ENCODE measurements at places on chromosomes 12 and 14. TPM values are rescaled to one million over a fixed set of nuclear protein-coding genes. Genes with fewer than 3 reads are reported as not detected.

Gene EXOC3L4
- 33.7 TPM for polyA plus RNA-seq

Gene DTX1
- 9.1 TPM for polyA plus RNA-seq

Gene EGLN3
- 51.9 TPM for polyA plus RNA-seq

Gene ABHD12B
- 0.52 TPM for polyA plus RNA-seq

Gene CLEC9A
- polyA plus RNA-seq: 2.5 TPM

Gene OTX2
- not detected for polyA plus RNA-seq

Gene LRRIQ1
- 0.49 TPM for polyA plus RNA-seq

Gene GLIPR1L1
- 0.27 TPM for polyA plus RNA-seq

Gene HHIPL1
- polyA plus RNA-seq: 0.94 TPM

Gene KCNA1
- polyA plus RNA-seq: 1.3 TPM

Gene FAM90A1
- polyA plus RNA-seq: 0.91 TPM

DNA sequence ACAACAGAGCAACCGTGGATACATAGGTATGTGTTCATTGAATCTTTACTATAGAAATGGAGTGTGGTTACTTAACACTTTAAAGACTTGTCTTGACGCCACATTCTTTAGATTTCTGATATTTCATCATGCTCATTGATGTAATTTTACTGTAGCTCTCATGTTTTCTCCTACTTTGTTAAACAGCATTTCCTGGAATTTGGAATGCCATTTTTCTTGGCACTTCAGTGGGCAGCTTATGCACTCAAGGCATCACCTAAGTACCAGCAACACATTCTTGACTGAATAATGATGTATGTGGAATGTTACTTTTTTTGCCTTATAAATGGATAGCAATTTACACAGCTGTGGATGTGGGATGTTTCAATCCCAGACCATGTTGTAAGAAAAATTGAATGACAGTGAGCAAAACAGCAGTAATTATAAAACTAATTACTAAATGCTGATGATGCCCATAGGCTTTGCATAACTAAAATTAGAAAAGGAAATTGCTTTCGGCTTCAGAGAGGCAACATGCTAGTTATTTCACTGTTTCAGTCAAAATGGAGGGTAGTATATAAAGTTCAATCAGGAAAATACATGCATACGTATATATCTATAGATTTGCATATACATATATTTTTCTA is 298.5 kb downstream of the NPAS3 start:
- no peak for DNase-seq

- no peak for DNase-seq
Measured at GRCh38 chr14:80323038-80323665, 111.8 kb upstream of the DIO2 start.

DNA sequence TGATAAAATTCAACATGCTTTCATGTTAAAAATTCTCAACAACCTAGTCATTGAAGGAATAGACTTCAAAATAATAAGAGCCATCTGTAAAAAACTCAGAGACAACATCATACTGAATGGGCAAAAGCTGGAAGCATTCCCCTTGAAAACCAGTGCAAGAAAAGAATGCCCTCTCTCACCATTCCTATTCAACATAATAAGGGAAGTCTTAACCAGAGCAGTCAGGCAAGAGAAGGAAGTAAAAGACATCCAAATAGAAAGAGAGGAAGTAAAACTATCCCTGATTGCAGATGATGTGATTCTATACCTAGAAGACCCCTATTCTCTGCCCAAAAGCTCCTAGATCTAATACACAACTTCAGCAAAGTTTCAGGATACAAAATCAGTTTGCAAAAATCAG is 52.9 kb downstream of the APOBEC1 start:
- DNase-seq: no peak

GRCh38 chr14:92531106-92531873 is 17.7 kb downstream of the RIN3 start:
- no peak for DNase-seq

- peak; percentile 72 for DNase-seq
Measured at GRCh38 chr12:94636462-94637085, 13.8 kb downstream of the TMCC3 start.

GRCh38 chr12:94429633-94430032 is 30.0 kb downstream of the CEP83 start:
- DNase-seq: no peak

- DNase-seq: no peak
Measured at GRCh38 chr12:64171715-64172114, 50.4 kb downstream of the KICS2 start.

GRCh38 chr14:34340025-34340625 is 121.9 kb downstream of the SPTSSA start:
- no peak for DNase-seq

GRCh38 chr12:30794591-30795409 is 40.0 kb upstream of the CAPRIN2 start:
- no peak for DNase-seq

- DNase-seq: no peak
Measured at GRCh38 chr12:118835926-118836325, 145.4 kb upstream of the SRRM4 start.

- no peak for DNase-seq
Measured at GRCh38 chr14:45364565-45365156, 111.7 kb upstream of the MIS18BP1 start.

GRCh38 chr12:131211340-131211938 is 257.7 kb downstream of the ADGRD1 start:
- no peak for DNase-seq

DNA sequence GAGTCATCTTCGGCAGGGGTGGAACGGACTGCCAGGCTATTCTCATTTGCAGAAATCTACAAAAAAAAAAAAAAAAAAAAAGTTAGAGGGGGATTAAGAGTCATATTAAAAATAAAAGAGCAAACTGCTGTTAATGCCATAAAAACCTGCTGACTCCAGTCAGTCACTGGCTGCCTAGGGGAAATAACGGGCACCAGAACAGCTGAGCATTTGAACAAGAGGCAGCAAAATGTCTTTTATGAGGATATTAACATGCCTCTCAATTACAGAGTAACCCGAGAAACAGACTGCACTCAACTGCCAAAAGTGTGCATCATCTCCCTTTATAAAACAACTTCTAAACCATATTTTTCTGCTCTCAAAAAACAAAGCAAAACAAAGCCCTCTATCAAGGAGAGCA is 28.7 kb upstream of the CERS5 start:
- DNase-seq: no peak

GRCh38 chr12:15350643-15351042 is 28.3 kb downstream of the PTPRO start:
- DNase-seq: no peak

- DNase-seq: no peak
Measured at GRCh38 chr12:103442822-103443221, 52.9 kb downstream of the C12orf42 start.

DNA sequence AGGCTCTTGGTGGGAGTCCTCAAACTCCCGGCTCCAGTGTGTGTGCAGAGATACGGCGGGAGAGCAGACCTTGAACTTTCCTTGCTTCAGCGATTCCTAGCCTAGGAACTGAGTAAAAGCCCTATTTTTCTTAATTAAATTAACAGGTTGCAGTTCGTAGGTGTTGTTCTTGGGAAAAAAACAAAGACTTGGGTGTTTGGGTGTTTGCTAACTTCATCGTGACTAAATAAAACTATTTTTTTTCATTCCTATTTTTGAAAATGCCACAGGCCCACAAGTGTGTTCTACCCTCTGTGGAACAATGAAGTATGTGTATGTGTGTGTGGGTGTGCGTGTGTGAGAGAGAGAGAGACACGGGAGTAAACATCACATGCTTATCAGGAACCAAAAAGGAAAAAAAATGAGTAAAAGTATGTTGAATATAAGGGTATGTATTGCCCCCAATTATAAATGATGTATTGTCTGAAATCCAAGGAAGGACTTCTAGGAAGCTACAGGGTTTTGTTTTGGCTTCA is 651 bp downstream of the TMEM117 start:
- peak; percentile 75 for DNase-seq

- no peak for DNase-seq
Measured at GRCh38 chr12:20625531-20625930, 69.6 kb upstream of the SLCO1C1 start.

GRCh38 chr14:99257122-99257672 is 14.8 kb downstream of the BCL11B start:
- DNase-seq: no peak

GRCh38 chr14:35341751-35342488 is 49.7 kb downstream of the PSMA6 start:
- DNase-seq: peak; percentile 85

DNA sequence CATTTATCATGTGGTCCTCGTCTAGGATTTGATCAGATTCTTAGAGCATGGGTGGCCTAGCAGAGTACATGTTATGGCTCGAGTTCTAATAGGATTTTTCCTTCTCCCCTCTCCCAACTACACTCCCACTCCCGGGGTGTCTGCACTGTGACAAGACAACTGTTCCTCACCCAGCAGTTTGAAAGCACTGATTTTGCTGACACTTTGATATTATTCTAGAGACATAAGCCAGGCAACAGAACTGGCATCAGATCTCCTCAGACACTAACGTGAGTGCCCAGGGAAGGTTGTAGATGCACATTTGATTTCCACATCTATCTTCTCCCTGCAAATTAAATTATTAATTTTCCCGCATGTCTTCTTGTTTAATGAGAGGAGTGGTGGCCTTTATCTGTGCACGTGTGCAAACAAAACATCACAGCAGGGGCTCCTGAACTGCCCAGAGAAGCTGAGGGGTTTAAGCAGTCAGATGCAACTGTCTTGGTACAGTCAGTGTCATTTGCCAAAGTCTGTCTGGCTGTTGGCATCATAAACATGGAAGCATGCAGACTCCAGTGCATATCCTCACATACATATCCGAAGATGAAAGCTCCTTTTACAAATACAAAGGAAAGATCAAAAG is 491.8 kb downstream of the NPAS3 start:
- DNase-seq: no peak

GRCh38 chr12:100557357-100557756 is 16.1 kb upstream of the GAS2L3 start:
- DNase-seq: no peak

- no peak for DNase-seq
Measured at GRCh38 chr12:11724888-11725311, 75.4 kb downstream of the ETV6 start.

GRCh38 chr12:43722621-43723020 is 36.0 kb downstream of the PUS7L start:
- no peak for DNase-seq

DNA sequence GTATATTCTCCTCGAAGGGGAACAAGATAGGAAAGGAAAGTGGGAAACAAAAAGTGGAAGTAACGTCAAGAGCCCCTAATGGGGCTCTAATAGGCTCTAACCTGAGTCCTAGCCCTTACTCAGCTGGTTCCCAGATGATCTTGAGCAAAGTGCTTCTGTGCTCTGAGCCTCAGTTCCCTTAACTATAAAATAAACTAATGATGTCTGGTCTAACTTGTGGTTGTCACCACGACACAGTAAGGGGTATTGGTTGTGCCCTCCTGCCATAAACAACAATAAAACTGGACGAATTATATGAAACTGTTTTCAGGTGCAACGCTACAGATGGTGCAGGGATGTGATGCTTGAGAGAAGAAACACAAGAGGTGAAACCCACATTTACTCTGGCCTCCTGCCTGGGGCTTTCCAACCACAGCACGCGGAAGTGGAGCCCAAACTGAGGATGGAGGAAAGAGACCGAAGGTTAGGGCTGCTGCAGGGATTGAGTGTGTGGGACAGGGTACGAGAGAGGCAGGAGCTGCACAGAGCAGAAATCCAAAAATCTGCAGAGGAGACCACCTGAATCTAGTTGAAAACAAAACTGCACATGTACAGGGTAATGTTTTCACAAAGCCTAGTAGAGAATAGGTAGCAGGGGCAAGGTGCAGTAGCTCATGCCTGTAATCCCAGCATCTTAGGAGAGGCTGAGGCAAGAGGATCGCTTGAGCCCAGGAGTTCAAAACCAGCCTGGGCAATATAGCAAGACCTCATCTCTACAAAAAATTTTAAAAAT is 45.6 kb upstream of the BCL2L14 start:
- no peak for DNase-seq

DNA sequence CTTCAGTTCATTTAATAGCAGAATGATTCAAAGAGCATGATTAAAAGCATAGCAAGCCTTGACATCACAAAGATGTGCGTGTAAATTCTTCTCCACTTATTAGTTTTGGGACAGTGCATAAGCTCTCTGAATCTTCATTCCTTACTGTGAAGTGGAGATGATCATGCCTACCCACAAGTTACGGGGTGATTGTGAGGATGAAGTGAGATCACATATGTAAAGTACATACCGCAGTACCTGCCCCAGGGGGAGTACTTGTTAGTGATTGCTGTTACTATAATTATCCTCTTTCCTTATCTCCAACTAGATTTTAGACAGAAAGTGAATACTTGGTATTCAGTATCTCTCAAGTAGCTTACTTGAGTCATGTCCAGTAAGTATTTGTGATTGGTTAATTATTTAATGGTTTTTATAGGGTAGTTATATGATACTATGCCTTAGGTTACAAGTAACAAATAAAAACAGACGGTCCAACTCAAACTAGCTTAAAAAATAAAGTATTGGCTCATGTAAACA is 6.0 kb downstream of the RAD9B start:
- no peak for DNase-seq

- no peak for DNase-seq
Measured at GRCh38 chr12:54459355-54459754, 14.0 kb downstream of the GTSF1 start.

- no peak for DNase-seq
Measured at GRCh38 chr12:50196537-50196936, 29.4 kb upstream of the CERS5 start.

- DNase-seq: no peak
Measured at GRCh38 chr12:122139941-122140340, 34.1 kb downstream of the IL31 start.

- no peak for DNase-seq
Measured at GRCh38 chr12:190881-191280, 23.1 kb downstream of the SLC6A12 start.

DNA sequence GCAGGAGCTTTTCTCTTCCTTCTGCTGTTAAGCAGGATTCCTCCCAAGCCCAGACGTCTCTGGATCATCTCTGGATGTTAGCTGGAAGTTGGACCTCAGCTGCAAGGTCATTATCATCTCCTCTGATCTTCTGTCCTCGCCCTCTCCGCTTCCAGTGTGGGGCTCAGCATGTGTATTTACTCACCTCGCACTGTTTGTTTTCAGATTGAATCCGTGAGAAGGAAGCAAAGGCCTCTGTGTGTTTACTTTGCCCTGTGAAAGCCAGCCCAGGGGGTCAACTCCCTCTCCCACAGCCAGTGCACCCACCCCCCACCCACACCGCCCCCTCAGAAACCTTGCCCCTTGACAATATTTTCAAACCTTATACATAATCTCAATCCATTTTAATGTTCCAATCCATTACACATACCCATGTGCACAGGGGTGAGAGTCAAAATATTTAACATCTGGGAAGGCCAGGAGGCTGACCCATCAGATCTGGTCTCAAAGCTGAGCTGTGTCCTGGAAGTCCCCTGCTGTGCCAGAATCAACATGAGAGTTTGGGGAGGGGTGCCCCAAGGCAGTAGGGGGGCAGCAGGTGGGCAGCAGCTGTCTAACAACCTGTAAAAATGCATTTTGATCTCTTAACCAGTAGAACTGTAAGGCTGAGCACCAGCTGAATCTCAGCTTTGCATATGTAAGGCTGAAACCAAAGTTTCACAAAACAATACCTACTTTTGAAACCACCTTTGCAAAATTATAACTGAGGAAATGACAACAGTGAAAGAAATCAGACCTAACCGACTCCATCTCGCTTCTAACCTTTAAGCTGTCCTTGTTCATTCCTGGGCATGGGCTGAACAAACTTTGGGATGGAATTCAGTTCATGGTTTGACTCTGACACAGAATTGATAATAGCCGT is 157.9 kb downstream of the ZNF664 start:
- no peak for DNase-seq

Measured in large intestine (tissue), 12 donors.